ENCODE measurements at places on chromosomes 1 and 21.

DNA sequence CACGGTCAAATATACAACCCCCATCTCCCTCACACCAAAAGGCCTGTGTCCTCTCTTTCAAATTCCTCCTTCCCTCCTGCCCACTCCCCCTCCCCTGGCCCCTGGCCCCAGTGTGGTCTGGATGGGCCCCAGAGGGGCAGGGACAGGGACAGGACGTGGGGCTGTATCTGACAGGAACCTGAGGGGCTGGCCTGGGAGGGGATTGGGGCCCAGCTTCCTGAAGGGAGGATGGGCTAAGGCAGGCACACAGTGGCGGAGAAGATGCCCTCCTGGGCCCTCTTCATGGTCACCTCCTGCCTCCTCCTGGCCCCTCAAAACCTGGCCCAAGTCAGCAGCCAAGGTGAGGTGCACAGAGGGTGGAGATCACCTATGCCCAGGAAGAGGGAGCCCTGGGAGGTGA lies at the start of gene MPL:
MPL (plus strand) TSS at position 231 of the 400 bp plus-strand sequence; CDS start at position 262, 31 bp downstream.
- no peak for DNase-seq

DNA sequence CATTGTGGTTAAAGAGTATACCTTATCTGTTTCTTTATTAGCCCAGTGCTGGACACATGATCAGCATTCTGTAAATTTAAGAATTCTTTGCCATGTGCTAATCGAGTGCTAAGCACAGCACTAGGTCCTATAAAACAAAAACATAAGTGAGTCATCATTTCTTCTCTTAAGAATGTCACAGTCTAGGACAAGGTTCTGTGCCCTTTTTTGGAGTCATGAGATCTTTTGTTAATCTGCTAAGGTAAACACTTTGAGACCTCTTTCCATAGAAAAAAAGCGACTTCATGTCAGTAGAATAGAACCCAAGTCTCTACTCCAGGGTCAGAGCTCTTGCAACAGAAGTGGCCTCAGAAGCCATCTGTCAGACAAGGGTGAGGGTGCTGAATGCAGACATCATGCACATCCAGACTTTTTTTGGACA lies 70.0 kb upstream of the NFIA start:
- DNase-seq: no peak

GRCh38 chr1:25875856-25876692 lies 566 bp upstream of the PAQR7 start:
- no peak for DNase-seq

- no peak for DNase-seq
Observed at GRCh38 chr1:190579552-190580193, 102.0 kb upstream of the BRINP3 start.

DNA sequence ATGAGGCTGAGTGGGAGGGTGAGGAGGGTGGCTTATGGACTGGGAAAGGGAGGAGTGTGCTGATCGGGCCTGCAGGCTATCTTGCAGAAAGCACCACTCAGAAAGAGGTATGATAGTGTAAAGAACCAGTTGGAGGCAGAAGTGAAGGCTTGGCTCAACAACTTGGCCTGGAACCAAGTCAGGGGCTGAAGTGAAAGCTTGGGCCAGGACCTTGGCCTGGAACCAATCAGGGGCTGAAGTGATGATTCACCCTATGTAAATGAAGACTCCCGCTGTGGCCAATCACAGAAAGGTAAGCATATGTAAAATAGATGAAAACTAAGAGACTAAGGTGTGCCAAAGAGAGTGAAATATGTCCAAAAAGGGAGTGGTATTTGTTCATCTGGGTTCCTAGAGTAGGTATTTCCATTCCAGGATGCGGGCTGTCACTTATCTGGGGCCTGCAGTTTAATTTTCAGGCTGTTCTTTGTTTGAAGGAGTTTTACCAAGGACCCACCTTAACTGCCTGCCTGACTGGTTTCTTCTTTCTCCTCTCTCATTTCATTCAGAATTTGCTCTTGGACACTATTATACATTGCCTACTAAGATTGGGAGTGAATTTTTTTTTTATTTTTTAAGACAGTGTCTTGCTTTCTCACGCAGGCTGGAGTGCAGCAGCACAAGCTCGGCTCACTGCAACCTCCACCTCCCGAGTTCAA lies 5.1 kb upstream of the RFX5 start:
- no peak for DNase-seq

DNA sequence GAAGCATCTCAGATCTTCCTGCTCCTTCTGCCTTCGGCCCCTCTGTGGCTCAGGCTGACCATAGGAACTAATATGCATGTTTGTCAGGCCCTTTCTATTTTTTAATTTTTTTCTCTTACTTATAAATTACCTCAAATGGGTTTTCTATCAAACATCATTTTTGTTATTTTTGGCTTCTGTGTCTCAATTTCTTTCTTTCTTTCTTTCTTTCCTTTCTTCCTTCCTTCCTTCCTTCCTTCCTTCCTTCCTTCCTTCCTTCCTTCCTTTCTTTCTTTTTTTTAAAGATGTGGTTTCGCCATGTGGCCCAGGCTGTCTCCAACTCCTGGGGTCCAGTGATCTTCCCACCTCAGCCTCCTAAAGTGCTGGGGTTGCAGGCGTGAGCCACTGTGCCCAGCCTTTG lies 36.2 kb upstream of the TLR5 start:
- no peak for DNase-seq

All from left renal cortex interstitium (tissue), 4 donors.